M059J (cell line): ENCODE measurements at places on chromosomes 6 and 20.

- DNase-seq, result no peak
Observed at GRCh38 chr6:158070513-158070912, 88.8 kb downstream of the SYNJ2 start.

- no peak for DNase-seq
Observed at GRCh38 chr20:58629215-58629580, 21.9 kb upstream of the STX16 start.

DNA sequence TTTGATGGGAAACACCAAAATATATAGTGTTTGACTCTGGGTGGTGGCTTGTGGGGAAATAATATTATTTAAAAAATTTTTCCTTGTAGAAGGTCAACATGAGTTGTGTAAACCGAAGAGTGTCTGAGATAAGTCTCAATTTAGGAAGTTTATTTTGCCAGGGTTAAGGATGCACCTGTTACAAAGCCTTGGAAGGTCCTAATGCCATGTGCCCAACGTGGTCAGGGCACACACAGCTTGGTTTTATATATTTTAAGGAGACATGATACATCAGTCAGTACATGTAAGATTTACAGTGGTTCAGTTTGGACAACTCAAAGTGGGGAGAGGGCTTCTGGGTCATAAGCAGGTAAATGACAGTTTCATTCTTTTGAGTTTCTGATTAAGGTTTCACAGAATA is 162.1 kb downstream of the ZFAND3 start:
- no peak for DNase-seq

DNA sequence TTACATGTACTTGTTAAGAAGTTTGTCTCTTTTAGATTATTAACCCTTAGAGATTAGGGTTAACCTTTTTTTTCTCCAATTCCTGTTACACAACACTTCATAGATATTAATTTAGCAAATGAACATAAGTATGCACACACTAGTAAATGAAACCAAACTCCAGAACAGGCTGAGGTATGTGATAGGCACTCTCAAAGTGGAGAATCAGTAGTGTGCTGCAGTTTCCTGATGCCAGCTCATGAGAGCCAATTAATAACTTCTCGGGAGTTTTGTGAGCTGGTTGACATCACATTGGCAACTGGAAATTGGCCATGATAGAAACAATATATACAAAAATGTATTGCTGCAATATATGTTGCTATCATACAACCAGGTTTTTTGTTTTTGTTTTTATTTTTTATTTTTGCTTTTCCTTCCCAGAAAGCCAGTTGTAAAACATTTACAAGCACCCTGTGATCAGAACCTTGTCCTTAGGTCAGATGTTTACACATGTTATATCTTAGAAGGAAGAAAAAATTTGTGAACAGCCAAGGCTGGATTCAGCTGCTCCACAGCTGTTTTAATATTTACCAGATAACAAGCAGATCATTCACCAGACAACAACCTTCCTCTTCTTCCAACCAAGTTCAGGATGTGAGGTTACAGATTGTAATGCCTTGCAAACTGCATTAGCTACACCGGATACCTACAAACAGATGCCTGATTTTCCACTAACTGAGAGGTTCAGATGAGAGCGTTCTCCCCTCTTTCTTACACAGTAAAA is 42.4 kb upstream of the ECHDC1 start:
- DNase-seq, result no peak

DNA sequence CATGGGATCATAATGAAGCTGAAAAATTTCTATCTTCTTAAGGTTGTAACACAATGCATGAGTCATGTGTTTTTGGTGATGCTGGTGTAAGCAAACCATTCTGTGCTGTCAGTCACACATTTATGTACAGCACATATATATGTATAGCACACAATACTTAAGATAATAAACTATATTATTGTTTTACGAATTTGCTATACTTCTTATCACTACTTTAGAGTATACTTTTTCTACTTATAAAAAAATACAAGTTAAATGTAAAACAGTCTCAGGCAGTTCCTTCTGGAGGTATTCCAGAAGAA is 920.1 kb upstream of the FLRT3 start:
- DNase-seq, result no peak

- DNase-seq, result no peak
Observed at GRCh38 chr20:36441416-36441815, 99.9 kb upstream of the MYL9 start.

- DNase-seq, result peak; percentile 55
Observed at GRCh38 chr6:40349123-40349900, 237.9 kb downstream of the LRFN2 start.

DNA sequence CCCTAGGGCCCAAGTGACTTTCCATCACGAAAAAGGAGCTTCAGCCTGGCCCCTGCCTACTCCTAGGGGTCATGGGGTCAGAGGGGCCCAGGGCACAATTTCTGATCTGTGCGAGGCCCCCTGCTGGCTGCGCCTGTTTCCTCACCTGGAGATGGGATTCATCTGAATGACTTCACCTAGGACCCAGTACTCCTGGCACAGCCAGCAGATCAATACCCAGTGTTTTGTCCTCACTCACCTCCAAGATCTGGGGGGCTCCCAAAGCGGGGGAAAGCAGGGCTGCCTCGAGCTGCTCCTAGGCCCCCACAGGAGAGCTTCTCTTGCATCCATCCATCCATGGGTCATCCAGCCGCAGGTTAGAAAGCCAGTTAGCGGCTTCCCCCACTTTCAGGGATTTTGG is 33.8 kb downstream of the CD40 start:
- DNase-seq, result no peak

DNA sequence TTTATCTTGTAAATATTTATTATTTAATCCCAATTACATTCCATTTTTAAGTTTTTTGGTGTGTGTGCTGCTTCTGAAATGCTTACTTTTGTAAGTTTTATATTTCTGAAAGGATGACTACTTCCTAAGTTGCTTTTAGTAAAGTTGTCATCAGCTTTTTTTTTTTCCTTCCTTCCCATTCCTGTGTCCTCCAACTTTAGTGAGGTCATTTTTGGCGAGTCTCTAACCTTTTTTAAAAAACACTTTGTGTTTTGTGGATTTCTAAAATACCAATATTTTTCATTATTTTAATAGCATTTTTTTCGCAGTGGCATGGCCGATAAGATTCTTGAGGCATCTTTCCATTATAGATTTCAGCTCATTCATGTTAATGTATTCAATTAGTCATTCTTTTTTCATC is 30.9 kb downstream of the FIG4 start:
- no peak for DNase-seq

DNA sequence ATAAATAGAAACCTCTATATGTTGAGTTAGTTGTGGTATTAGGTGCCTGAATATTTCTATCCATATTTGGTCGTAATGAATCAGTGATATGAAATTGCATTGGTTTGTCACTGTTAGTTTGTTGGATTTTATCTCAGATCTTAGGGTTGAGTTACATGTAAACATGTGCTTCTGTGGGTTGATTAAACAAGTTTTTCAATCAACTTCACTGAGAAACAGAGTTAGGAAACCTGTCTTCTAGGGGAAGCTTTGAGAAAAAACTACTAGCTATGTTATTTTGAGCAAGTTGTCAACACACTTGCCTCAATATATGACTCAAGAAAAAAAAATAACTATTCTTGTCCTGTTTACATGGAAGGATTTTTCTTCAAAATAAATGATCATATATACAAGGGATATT is 14.8 kb upstream of the ADGB start:
- DNase-seq, result no peak

DNA sequence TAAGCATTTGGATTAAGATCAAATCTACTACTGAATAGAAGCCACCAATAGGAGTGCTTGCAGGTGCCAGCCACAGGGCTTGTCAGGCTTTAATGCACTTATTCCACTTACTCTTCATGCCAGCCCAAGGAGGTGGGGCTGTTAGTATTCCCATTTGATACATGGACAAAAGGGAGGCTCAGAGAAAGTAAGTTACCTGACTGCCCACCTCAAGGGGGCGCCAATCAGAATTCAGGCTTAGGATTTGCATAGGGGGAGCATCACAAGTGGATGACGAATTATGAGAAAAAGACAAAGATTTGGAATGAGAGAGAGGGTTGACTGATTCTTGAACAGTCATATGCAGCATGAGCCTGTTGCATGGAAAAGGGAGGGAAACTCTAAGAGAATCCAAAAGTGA is 188.4 kb upstream of the TSHZ2 start:
- peak; percentile 22 for DNase-seq

DNA sequence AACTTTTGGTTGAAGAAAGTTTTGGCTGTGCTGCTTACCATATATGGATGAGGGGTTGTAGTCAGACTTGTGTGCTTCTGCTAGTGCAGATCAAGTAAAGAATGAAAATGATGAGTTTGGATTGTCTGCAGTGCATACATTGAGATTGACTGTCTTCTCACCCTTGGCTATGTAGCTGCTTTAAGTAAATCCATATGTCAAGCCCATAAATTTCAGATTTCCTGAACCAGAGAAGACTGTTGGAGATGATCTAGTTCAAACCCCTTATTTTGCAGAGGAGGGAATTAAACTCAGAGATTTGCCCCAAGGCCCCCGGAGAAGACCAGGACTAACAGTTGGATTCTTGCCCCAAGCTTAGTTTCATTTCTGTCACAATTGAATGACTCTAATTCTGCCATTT is 67.2 kb downstream of the PKIB start:
- DNase-seq, result no peak

DNA sequence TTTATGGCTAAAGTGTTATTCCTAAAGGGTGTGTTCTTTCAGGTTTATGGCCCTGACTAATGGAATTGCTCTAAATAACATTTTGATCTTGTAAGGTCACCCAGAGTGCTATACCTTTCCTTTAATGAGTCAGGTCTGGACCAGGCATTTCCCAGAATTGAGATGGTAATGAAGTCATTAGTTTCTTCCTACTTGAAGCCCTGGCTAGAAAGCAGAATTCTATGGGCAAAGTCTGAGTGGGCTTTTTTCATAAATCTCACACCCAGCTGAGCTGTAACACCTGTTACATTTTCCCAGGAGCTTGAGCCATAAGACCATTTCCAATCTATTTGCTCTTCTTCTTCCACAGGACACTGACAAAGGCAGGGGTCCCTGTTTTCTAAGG is 122.0 kb upstream of the ID4 start:
- DNase-seq, result peak; percentile 73

DNA sequence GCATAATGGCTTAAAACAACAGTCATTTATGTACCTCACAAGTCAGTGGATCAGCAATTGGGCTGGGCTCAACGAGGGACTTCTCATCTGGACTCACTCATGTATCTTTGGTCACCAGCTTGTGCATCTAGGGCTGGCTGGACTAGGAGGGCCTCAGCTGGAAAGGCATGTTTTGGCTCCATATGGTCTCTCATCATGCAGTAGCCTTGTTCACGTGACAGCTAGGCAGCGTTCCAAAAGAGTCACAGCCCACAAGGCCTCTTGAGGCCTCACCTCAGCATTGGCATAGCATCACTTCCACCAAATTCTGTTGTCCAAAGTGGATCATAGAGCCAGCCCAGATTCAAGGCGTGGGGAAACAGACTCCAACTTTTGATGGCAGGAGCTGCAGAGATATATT is 110.1 kb downstream of the MAFB start:
- DNase-seq, result peak; percentile 26

DNA sequence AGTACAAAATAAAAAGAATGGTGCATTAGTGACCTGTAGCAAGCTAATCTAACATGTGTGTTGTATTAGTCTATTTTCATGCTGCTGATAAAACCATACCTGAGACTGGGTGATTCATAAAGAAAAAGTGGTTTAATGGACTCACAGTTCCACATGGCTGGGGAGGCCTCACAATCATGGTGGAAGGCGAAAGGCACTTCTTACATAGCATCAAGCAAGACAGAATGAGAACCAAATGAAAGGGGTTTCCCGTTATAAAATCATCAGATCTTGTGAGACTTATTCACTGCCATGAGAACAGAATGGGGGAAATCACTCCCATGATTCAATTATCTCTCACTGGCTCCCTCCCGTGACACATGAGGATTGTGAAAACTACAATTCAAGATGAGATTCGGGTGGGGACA is 45.4 kb upstream of the AIG1 start:
- no peak for DNase-seq

- DNase-seq, result peak; percentile 69
Observed at GRCh38 chr6:166553563-166554271, 32.8 kb downstream of the RAMACL start.

DNA sequence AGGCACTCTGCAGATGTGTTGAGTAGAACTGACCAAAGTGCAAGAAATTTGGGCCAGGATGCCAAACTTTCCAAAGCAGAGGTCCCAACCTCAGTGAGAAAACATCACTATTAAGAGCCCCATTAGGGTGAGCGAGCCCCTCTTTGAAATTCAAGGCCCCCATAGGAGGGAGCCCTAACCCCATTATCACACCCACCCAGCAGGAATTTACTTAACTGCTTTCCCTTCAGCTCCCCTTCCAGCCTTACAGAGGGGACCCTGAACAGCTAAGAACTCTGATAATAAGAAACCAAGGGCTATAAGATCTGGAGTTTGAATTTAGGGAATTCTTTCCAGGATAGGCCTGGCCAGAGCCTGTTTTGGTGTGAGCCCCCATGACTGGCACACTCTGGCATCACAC is 130.6 kb downstream of the NFATC2 start:
- no peak for DNase-seq

- DNase-seq, result no peak
Observed at GRCh38 chr6:57261926-57262325, 39.8 kb upstream of the RAB23 start.

- peak; percentile 75 for DNase-seq
Observed at GRCh38 chr6:22108199-22108598, 188.6 kb downstream of the PRL start.

GRCh38 chr6:150875841-150876240 is 10.3 kb downstream of the MTHFD1L start:
- DNase-seq, result no peak

GRCh38 chr20:43065299-43065698 is 124.4 kb downstream of the PTPRT start:
- no peak for DNase-seq

DNA sequence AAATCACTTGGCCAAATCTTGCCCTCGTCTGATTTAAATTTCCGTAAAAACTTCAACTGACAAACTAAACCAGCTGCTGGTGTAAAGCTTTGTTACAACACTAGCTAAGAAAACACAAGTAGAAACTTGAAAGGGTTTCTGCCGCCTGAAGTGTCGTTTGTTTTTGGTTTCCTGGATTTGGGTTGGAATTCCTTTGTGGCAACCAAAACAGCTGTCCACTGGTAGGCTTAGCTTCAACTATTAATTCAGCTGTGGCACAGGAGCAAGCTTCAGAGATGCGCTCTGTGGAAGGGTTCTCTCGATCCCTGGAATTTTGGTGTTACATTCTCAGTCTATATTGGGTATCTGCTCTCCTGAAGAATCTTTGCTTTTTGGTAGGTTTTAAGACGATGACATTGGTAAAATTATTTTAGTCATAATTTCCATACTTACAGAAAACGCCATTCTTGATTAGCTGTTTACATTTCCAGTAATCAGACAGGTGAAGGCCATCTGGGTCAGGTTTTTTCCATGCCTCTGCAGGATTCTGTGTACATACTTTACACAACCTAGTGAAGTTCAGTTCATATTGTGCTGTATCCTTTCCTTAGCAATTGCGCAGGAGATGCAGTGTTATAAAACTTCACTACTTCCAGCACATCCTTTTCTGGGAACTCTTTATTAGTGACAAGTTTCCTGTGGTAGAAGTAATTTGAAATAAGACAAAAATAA is 29.9 kb upstream of the SAMD3 start:
- DNase-seq, result no peak

GRCh38 chr20:23293689-23294088 is 56.9 kb upstream of the NXT1 start:
- no peak for DNase-seq

GRCh38 chr6:16313732-16314131 is 75.3 kb downstream of the GMPR start:
- DNase-seq, result no peak
